ENCODE measurements at places on chromosomes 6 and 20.
A peak's percentile ranks its signal among the peaks of the same experiment; 100 is the strongest.

- DNase-seq: no peak
Measured at GRCh38 chr6:16278048-16278724, 39.8 kb downstream of the GMPR start.

DNA sequence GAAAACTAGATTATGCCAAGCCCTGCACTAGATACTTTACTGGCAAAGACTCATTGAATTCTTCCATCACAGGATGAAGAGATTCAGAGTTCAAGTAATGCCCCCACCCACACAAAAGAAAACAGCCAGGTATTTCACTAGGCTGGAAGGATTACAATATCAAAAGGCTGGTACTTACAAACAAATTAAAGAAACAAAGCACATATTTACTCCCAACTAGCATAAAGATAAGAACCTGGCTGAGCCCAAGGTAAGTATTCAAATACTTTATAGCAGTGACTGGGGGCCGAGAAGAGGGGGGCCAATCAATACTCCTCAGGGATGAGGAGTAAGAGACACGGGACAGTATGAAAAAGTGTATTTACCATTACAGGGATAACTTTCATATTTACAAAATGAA, 3.7 kb downstream of the ACOT8 start:
- no peak for DNase-seq

DNA sequence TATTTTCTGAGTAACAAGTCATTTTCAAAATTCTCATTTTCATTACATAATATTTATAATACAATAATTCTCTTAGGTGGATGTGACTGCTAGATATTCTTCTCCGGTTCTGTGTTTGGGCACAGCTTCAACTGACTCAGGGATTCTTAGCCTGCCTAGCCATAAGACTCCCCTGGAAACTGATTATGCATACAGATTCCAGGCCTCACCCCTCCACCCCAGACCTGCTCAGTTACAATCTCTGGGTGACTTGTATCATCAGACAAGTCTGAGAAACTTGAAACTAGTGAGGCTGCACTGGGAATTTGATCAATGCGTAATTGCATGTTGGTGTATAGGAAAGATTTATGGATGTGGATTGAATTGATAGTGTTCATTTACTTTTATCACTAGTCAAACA, 25.4 kb downstream of the FLRT3 start:
- no peak for DNase-seq

GRCh38 chr20:43725666-43726065, 1.1 kb downstream of the GTSF1L start:
- DNase-seq: no peak

GRCh38 chr6:39923394-39923793, 10.9 kb downstream of the MOCS1 start:
- no peak for DNase-seq

- DNase-seq: no peak
Measured at GRCh38 chr6:63245420-63245819, 34.2 kb downstream of the FKBP1C start.

GRCh38 chr6:74979065-74979766, 226.6 kb downstream of the COL12A1 start:
- no peak for DNase-seq

GRCh38 chr6:108578595-108579327, 18.0 kb downstream of the FOXO3 start:
- no peak for DNase-seq

DNA sequence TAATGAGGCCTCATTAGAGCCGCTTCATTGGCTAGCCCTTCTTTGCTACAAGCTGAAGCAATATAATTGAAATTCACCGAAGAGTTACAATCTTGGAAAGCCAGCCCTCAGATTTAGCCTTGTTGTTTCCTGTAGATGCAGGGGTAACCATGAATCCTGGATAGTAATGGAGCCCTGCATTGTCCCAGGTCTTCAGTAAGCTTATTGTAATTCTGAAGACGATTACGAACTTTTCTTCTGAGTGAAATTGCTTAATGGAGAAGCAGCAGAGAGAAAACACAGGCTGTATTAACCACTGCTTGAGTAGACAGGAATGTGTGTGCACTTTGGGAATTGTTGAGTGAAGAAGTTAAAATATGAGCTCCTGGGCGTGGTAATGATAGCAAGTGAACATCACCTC, 26.3 kb upstream of the NAA20 start:
- DNase-seq: no peak

- no peak for DNase-seq
Measured at GRCh38 chr6:113370508-113371502, 486.3 kb upstream of the MARCKS start.

GRCh38 chr6:10723567-10723881, 654 bp downstream of the TMEM14C start:
- DNase-seq: no peak

DNA sequence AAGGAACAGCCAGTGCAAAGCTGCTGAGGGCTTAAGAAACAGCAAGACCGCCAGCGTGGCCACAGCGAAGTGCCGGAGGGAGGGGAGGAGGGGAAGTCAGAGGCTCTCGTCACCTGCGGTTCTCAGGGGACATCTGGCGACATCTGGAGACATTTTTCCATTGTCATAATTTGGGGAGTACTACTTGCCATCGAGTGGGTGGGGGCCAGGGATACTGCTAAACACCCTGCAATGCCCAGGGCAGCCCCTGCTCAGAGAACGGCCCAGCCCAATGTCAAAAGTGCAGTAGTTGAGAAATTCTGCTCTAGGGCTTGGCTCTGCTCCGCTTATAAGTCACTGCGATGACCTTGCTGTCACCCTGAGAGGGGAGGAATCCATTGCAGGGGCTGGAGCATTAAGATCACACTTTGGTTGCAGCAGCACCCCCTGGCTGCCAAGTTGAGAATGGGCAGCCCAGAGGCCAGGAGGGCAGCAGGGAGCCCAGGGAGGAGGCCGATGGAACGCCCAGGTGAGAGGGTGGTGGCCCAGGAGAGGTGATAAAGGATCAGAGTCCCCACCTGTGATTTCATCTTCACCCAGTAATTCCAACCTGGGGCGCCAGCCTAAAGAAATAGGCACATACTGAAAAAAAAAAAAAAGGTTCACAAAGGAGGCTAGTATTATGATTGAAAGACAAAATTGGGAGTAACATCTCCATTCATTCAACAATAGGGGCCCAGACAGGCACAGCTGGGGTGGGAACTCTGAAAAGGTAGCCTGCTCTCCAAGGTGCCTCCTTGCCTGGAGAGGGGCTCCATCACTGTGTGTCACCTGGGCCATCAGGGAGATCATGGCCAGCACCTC, 218.2 kb downstream of the BMP7 start:
- peak; percentile 48 for DNase-seq

GRCh38 chr6:147793871-147794643, 285.6 kb downstream of the SAMD5 start:
- DNase-seq: no peak

- no peak for DNase-seq
Measured at GRCh38 chr6:11275598-11275997, 43.1 kb upstream of the NEDD9 start.

DNA sequence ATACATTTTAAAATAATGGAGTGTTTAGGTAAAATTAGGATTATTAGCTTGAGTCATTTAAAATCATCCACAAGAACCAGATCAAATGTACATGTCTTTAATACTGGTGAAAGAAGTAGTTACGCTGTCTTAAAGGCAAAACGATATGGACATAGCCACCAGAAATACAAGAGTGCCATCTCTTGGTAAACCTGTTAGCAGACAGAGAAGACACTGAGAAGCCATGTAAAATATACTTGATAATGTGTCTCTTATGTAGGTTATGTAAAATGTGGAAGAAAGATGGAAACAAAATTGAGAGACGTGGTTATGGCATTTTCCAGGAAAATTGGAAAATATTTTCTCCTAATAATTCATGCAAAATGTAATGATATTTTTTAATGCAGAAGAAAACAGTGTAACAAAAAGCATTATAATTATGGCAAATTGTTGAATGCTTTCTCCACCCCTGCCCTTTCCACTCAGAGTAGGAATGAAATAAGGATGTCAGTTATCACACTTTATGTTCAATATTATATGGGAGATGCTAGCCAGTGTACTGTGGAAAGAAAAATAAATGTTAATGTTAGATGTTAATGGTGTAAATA, 12.2 kb upstream of the SLC17A2 start:
- no peak for DNase-seq

GRCh38 chr20:35306931-35307517, 14.8 kb upstream of the FAM83C start:
- peak; percentile 47 for DNase-seq

GRCh38 chr6:4956625-4957024, 47.2 kb downstream of the RPP40 start:
- no peak for DNase-seq

DNA sequence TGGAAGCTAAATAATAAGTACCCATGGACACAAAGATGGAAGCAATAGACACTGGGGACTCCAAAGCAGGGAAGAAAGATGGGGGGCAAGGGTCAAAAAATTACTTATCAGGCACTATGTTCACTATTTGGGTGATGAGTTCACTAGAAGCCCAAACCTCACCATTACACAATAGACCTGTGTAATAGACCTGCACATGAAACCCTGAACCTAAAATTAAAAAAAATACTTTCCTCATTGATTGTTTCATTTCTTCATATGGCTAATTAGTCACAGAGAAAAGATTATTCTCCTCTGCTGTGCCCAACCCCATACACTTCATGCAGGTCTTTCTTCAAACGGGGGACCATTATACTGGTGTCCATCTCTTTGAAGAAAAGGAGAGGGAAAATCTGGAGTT, 213.0 kb upstream of the DTNBP1 start:
- no peak for DNase-seq

- DNase-seq: no peak
Measured at GRCh38 chr20:59561228-59561605, 43.1 kb upstream of the PHACTR3 start.

- no peak for DNase-seq
Measured at GRCh38 chr20:38238829-38239228, 21.7 kb downstream of the KIAA1755 start.

DNA sequence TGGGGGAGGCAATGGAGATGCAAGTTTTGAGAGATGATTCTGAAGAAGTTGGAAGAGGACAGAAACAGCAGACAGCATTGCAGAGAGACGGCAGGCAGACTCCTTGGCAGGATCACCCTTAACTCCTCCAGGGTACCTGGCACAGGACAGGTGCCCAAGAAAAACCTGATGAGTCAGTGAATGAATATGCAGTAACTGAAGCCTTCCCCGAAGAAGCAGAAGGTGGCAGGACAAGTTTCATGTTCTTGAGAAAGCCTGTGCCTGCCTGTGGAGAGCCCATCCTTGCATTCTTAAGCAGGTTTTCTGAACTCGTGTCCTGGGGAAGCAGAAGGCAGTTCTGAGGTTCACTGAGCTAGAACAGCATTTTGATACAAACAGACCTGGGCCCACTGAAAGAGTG, 79.6 kb upstream of the SASH1 start:
- DNase-seq: no peak

GRCh38 chr20:6613280-6613861, 154.1 kb upstream of the BMP2 start:
- no peak for DNase-seq

DNA sequence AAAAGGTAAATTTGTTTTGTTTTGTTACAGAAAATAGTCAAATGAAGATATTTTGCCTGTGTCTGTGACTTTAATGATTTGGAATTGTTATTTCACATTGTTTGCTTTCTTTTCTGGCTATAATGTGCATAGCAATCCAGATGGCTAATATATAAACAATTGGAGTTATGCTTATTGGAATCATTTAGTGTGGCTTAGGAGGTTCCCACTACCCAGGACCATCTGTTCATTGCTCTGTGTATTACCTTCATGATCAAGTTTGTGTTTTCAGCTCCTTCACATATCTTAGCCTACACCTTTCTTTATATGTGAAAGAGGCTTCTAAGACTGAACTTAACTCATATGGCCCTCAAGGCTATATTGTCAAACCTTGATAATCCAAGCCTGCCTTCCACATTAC, 232.9 kb downstream of the BCKDHB start:
- no peak for DNase-seq

GRCh38 chr6:39301606-39302005, 12.6 kb downstream of the KCNK17 start:
- DNase-seq: peak; percentile 70

- DNase-seq: no peak
Measured at GRCh38 chr6:25156123-25156522, 123.1 kb upstream of the CARMIL1 start.

- no peak for DNase-seq
Measured at GRCh38 chr6:47196113-47196512, 113.6 kb downstream of the TNFRSF21 start.

DNA sequence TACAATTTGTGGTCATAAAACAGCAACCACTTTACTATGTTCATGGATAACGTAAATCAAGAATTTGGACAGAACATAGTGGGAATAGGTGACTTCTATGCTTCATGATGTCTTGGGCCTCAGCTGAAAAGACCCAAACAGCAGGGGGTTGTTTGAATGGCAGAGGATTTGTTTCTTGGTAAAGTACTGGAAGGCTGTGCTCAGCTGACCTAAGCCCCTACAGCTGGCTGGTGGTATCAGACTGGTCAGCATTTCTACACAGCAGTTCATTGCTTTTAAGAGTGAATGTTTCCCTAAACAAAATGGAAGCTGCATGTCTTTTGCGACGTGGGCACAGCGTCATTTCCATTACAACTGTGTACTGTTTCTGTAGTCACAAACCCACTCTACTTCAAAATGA, 148.5 kb upstream of the DEFB112 start:
- DNase-seq: no peak

GRCh38 chr6:159762681-159763293, 942 bp downstream of the ACAT2 start:
- DNase-seq: no peak

GRCh38 chr20:24453869-24454268, 15.6 kb upstream of the SYNDIG1 start:
- no peak for DNase-seq

DNA sequence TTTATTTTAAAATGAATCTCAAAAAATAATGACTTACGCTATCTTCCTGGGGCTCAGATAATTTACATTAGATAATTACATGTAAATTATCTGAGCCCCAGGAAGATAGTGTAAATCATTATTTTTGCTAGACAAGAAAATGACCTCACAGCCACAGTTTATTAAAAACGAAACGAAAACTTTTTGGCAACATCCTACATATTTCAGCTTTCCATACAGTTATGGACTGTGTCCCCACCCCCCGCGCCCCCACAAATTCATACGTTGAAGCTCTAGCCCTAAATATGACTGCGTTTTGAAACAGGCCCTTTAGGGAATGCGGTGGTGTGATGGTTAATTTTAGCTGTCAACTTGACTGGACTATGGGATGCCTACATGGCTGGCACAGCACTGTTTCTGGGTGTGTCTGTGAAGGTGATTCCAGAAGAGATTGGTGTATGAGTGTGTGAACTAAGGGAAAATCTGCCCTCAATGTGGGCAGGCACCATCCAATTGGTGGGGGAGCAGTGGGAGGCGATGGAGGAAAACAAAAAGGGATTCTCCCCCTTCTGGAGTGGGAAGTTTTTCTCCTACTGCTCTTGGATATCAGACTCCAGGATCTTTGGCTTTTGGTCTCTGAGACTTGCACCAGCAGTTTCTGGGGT, 52.6 kb downstream of the TRPC4AP start:
- DNase-seq: no peak

DNA sequence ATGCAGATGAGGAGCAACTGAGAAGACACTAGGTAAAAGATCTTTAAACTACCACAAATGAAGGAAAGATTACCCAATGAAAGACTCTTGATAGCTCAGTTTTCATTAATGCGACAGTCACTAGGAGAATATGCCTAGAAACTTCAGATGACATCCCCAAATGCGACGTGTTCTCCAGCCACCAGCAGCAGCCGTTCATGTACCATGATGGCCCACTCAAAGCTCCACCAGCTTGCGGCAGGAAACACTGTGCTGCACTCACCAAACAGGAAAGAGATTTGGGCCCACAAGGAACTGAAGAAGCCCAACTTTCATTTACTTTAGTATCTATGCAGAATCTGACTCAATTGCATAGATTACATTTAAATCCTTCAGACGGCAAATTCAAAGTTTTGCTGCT, 7.5 kb downstream of the DIDO1 start:
- DNase-seq: no peak

GRCh38 chr6:143482593-143482992, 28.9 kb downstream of the FUCA2 start:
- DNase-seq: no peak

Data from iPS DF 6.9 (cell line).